Glomerular endothelial cell (primary cell): ENCODE measurements at places on chromosomes 11 and 22. TPM values are rescaled to one million over a fixed set of nuclear protein-coding genes. Genes with fewer than 3 reads are reported as not detected.

SLC16A8 gene
- total RNA-seq: not detected in 2 replicates

CHRDL2 gene
- total RNA-seq: not detected in 2 replicates

L3MBTL2 gene
- 23.2 and 25.8 TPM in 2 replicates for total RNA-seq

A4GALT gene
- total RNA-seq: 19.1 and 22.0 TPM in 2 replicates

MGAT3 gene
- 0.05 and 0.12 TPM in 2 replicates for total RNA-seq

RNF121 gene
- total RNA-seq: 30.5 and 31.4 TPM in 2 replicates

APOL3 gene
- total RNA-seq: 76.9 and 80.5 TPM in 2 replicates

PPFIBP2 gene
- total RNA-seq: 2.4 TPM in 1 of 2 replicates, not detected in the other

SPDYC gene
- total RNA-seq: not detected in 2 replicates

CCDC188 gene
- 15.4 and 17.3 TPM in 2 replicates for total RNA-seq

SLC22A9 gene
- total RNA-seq: not detected in 2 replicates

CRACR2B gene
- total RNA-seq: 13.5 and 19.4 TPM in 2 replicates

SLC7A4 gene
- total RNA-seq: not detected in 2 replicates

HTR3A gene
- not detected in 2 replicates for total RNA-seq

GGTLC2 gene
- total RNA-seq: not detected in 2 replicates

NCAPH2 gene
- total RNA-seq: 20.9 and 30.9 TPM in 2 replicates

C11orf52 gene
- 0.18 and 1.1 TPM in 2 replicates for total RNA-seq

ART1 gene
- not detected in 2 replicates for total RNA-seq

MS4A6E gene
- not detected in 2 replicates for total RNA-seq

OR4S2 gene
- total RNA-seq: not detected in 2 replicates

OR8B3 gene
- total RNA-seq: not detected in 2 replicates

TRIM64C gene
- not detected in 2 replicates for total RNA-seq

ARHGAP8 gene
- total RNA-seq: 0.76 and 0.92 TPM in 2 replicates

SLC1A2 gene
- not detected in 2 replicates for total RNA-seq

HMOX1 gene
- total RNA-seq: 60.6 and 176 TPM in 2 replicates

EPS8L2 gene
- total RNA-seq: 18.1 and 20.0 TPM in 2 replicates

MCAM gene
- total RNA-seq: 5,782 and 6,347 TPM in 2 replicates

KRTAP5-1 gene
- not detected in 2 replicates for total RNA-seq

GNG3 gene
- not detected in 2 replicates for total RNA-seq

EWSR1 gene
- 209 and 216 TPM in 2 replicates for total RNA-seq

VSTM5 gene
- 0.15 TPM in 1 of 2 replicates, not detected in the other for total RNA-seq

CLCF1 gene
- 6.2 and 6.9 TPM in 2 replicates for total RNA-seq

BDNF gene
- total RNA-seq: 1.6 and 4.7 TPM in 2 replicates

RAB6A gene
- total RNA-seq: 182 and 235 TPM in 2 replicates

CSF2RB gene
- total RNA-seq: 3.6 and 19.8 TPM in 2 replicates

USH1C gene
- total RNA-seq: not detected in 2 replicates

DGCR6 gene
- 10.2 and 11.2 TPM in 2 replicates for total RNA-seq

APOA4 gene
- total RNA-seq: not detected in 2 replicates

NUMA1 gene
- total RNA-seq: 120 and 200 TPM in 2 replicates

SERPIND1 gene
- 1.4 and 1.8 TPM in 2 replicates for total RNA-seq

HBG1 gene
- total RNA-seq: not detected in 2 replicates

SYT8 gene
- not detected in 2 replicates for total RNA-seq

GRAP2 gene
- not detected in 2 replicates for total RNA-seq

DNAJB13 gene
- not detected in 2 replicates for total RNA-seq

MLC1 gene
- not detected in 2 replicates for total RNA-seq
